ENCODE measurements at places on chromosomes 6 and 20.

DNA sequence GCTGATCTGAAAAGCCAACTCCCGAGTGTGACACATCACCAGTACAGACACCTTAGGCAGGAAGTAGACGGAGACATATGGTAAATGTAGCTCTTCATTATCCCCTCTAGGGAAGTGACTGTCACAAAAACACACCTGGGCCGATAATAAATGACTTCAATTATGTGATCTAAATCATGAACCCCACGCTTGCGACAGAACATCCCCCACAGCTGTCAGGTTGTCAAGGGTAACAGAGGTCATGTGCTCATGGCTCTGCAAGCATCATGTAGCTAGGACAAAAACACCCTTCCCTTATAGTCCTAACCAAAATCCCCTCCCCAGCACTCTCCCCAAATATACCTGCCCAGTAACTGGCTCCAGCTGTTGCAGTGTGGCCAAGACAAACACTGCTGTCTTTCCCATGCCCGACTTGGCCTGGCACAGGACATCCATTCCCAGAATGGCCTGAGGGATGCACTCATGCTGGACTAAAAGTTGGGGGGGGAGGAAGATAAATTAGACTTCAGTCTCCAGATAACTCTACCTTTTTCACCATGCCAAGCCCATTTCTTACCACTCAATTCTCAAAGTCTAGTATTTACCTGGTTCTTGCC is 2.9 kb downstream of the DDX39B start:
- DNase-seq: no peak

- DNase-seq: no peak
Measured at GRCh38 chr6:66238851-66239250, 531.8 kb upstream of the EYS start.

GRCh38 chr6:70456735-70457134 is 43.4 kb downstream of the FAM135A start:
- no peak for DNase-seq

DNA sequence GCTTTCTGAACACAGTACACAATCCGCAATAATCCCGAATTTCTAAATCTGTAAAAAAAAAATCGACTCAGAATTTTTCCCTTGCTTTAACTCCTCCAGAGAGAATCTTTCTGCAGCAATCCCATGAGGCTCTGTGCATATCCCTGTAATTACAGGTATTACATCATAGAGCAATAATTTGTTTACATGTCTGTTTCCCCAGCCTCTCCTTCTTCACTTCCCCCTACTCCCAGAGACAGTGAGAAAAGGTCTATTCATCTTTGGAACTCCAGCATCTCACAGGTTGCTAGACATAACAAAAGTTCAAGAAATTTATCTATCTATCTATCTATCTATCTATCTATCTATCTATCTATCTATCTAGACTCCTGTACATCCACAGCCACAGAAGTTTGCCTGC is 26.0 kb downstream of the KLHL31 start:
- DNase-seq: no peak

- no peak for DNase-seq
Measured at GRCh38 chr6:25218346-25218745, 60.8 kb upstream of the CARMIL1 start.

DNA sequence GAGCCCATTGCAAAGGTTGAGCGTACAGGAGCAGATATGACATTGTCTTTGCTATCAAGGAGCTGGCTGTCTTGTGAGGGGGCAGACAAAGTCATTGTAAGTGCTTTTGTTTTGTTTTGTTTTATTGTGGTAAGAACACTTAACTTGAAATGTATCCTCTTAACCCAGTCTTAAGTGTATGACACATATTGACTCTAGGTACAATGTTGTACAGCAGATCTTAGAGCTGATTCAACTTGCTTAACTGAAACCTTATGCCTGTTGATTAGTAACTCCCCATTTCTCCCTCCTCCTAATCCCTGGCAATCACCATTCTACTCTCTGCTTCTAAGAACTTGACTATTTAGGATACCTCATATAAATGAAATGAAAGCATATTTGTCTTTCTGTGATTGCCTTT is 429.0 kb downstream of the BMP2 start:
- DNase-seq: no peak

DNA sequence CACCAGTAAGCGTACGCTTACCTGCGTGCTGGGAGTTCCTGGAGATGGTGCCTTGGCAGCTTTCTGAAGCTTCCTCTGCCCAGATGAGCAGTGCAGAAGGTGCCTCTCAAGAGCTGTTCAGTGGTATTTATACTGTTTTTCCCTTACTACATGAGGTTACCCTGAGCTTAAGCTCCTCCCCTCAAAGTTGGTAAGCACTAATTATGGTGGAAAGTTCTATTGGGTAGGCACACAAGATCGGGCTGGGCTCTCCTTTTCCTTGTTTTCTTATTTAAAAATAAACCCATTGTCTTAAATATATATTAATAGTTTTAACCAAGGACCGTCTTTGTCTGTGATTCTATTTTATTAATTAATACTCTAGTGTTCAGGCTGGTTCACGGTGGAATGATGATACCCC is at the start of gene COL10A1:
Gene COL10A1, minus strand, starts transcription at position 101 of the 400 bp plus-strand sequence. CDS start 640 bp downstream, outside the sequence.
- no peak for DNase-seq

DNA sequence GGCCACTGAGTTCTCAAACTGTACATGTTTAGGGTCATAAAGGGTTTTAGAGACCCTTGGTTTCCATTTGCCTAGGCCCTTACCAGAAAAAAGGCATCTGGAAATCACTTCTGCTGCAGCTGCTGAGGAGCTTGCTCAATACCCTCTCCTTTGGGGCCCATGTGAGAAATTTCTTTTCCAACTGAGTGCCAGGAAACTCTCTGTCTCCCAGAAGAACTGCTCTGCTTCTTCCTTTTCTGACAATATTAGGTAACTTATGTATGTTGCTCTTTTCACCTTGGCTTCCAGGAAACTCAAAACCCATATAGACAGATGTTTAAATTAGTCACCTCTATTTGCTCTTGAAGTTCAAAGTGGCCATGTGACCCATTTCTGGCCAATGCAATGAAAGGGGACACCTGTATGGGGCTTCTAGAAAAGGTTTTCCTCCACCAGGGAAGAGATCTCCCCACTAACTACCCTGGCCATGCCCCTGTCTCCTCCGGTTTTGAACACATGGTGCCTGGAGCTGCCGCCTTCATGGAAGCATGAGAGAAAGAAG is 121.6 kb downstream of the PREX1 start:
- no peak for DNase-seq

DNA sequence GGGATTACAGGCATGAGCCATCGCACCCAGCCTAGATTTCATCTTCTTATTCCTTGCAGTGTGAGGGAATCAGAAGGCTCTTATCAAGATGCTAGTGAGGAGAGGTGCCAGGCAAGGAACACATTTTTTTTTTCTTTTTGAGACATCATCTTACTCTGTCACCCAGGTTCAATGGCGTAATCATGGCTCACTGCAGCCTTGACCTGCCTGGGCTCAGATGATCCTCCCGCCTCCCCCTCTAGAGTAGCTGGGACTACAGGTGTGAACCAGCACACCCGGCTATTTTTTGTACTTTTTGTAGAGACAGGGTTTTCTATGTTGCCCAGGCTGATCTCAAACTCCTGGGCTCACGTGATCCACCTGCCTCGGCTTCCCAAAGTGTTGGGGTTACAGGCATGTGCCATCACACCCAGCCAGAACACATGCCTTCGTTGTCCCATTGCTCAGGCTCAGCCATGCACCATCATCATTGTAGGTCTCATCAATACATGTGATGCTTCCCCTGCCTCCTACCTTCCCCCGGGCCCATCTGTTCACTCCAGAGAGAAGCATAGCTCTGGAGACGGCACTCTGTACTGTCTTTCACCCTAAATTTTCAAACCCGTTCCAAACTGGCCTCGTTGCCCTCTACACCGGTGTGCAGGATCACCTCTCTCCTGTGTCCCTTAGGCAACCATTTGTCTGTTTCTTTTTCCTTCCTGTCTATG is 10.1 kb downstream of the FLOT1 start:
- no peak for DNase-seq

DNA sequence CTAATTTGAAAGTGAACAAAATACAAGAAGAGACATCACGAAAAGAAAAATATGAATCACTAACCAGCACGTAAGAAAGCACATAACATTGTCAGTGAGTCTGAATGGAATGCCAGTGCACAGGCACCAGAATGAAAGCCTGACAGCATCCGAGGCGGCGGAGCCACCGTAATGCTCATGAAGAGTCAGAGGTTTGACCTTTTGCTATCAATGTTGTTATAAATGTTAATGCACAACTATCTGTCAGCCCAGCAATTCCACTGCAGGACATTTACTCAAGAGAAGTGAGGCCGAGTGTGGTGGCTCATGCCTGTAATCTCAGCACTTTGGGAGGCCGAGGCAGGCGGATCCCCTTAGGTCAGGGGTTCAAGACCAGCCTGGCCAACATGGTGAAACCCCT is 562.1 kb downstream of the PRKN start:
- no peak for DNase-seq

DNA sequence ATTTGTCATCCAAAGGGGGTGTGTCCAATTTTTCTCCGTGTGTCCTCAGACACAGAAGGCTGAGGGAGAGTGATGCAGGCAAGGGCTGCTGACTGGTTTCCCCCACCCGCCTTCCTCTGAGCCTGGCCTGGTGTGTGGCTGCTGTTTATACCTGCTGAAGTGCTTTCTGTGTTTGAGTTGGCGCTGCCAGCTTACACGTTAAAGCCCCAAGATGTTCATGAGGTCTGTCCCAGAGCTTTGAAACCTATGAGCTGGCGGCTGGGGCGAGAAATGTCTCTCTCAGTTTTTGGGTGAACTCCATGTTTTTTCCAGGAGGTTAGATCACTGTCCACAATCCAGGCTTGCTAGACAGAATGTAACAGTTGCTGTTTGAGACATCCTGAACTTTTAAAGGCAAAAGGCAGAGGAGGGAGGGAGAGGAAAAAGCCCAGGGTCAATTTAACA is 69.0 kb upstream of the CCN2 start:
- no peak for DNase-seq

- DNase-seq: no peak
Measured at GRCh38 chr6:9514146-9514545, 900.7 kb downstream of the TFAP2A start.

DNA sequence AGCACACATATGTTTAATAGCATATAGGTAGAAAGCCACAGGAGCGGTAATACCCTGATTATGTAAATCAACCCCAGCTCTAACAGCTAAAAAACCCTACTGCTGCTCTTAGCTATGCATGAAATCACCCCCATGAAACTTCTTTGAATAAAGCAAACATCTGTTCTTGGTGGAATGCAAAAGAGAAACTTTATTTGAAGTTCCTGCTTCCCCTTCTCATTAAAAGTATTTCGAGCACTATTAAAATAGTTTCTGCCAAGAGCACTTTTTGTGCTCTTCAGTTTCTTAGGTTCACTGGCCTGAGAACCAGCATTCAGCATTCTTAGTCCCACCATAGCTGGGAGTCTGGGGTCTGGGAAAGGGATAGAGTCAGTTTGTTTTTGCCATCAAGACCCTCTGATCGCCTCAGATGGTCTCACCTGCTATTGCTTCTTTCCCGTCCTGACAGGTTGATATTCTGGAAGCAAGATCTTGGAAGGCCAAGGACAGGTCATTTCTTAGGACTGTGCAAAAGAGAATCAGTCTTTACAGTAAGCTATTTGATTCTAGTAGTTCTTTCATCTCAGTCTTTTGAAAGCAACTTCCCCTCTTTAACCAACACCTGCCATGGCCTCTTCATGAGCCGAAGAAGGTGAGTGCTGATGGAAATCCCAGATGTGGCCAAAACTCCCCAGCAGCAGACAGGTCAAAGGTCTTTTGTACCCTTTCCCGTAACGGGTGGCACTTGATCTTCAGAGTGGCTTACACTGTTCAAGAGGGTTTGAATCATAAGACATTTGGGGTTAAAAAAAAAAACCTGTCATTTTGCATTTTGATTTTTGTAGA is 76.5 kb upstream of the TMEM170B start:
- no peak for DNase-seq

GRCh38 chr6:34242252-34243130 is 5.8 kb downstream of the HMGA1 start:
- no peak for DNase-seq

DNA sequence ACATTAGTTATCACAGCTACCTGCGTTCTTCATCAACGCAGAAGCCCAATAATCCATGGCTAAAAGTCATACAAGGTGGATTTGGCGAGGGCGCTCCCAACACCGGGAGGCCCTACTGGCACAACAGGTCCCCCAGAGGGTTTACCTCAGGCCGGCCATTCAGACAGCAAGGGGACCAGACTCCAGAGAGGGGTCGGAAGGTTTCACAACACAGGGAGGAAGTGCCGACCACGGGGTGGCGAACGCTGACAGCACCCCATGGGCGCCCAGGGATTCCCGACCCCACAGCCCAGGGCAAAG is 1515.9 kb upstream of the DEFB115 start:
- no peak for DNase-seq

GRCh38 chr20:25058847-25059810 is 1.2 kb upstream of the ACSS1 start:
- DNase-seq: no peak

GRCh38 chr6:122752459-122752858 is 27.1 kb upstream of the FABP7 start:
- DNase-seq: no peak

- no peak for DNase-seq
Measured at GRCh38 chr6:105986998-105987397, 99.1 kb upstream of the PRDM1 start.

DNA sequence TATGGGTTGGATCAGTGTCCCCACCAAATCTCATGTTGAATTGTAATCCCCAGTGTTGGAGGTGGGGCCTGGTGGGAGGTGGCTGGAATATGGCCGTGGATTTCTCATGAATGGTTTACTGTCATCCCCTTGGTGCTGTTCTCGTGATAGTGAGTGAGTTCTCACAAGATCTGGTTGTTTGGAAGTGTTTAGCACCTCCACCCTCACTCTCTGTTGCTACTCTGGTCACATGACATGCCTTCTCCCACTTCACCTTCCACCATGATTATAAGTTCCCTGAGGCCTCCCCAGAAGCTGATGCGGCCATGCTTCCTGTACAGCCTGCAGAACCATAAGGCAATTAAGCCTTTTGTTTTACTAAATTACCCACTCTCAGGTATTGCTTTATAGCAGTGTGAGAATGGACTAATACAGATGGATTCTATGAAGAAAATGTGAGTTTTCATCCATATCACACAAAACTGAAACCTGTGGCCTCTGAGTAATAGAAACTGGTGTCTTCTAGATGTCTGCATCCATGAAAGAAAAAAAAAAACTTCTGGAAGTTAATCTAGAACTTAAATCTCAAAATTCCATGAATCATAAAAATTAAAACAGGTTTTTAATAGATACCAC is 39.3 kb downstream of the MBOAT1 start:
- no peak for DNase-seq

- DNase-seq: no peak
Measured at GRCh38 chr6:132188556-132189264, 212.6 kb downstream of the MOXD1 start.

GRCh38 chr6:165204807-165205545 is 104.4 kb downstream of the C6orf118 start:
- no peak for DNase-seq

GRCh38 chr6:105855433-105855832 is 230.7 kb upstream of the PRDM1 start:
- no peak for DNase-seq

- no peak for DNase-seq
Measured at GRCh38 chr6:142805042-142805441, 139.9 kb downstream of the HIVEP2 start.

GRCh38 chr6:117498159-117498558 is 15.7 kb downstream of the DCBLD1 start:
- no peak for DNase-seq

- no peak for DNase-seq
Measured at GRCh38 chr20:6576726-6577125, 190.8 kb upstream of the BMP2 start.

GRCh38 chr20:2219481-2220006 is 76.3 kb upstream of the TGM3 start:
- DNase-seq: no peak

- no peak for DNase-seq
Measured at GRCh38 chr6:15538106-15538505, 124.7 kb downstream of the DTNBP1 start.

GRCh38 chr20:44735816-44736169 is 9.9 kb upstream of the KCNK15 start:
- DNase-seq: no peak

Measured in activated T-helper 9 cell treated with anti-CD3 and anti-CD28 coated beads, Interleukin-2, amount 50 U/mL, for 16 hours (primary cell).